ENCODE measurements at places on chromosomes 3 and 15.

GRCh38 chr3:47380601-47381316, at the start of gene PTPN23:
Gene PTPN23, plus strand, starts transcription at chr3:47381021. Its CDS starts 76 bp downstream, at chr3:47381097.
- DNase-seq = peak; percentile 99

DNA sequence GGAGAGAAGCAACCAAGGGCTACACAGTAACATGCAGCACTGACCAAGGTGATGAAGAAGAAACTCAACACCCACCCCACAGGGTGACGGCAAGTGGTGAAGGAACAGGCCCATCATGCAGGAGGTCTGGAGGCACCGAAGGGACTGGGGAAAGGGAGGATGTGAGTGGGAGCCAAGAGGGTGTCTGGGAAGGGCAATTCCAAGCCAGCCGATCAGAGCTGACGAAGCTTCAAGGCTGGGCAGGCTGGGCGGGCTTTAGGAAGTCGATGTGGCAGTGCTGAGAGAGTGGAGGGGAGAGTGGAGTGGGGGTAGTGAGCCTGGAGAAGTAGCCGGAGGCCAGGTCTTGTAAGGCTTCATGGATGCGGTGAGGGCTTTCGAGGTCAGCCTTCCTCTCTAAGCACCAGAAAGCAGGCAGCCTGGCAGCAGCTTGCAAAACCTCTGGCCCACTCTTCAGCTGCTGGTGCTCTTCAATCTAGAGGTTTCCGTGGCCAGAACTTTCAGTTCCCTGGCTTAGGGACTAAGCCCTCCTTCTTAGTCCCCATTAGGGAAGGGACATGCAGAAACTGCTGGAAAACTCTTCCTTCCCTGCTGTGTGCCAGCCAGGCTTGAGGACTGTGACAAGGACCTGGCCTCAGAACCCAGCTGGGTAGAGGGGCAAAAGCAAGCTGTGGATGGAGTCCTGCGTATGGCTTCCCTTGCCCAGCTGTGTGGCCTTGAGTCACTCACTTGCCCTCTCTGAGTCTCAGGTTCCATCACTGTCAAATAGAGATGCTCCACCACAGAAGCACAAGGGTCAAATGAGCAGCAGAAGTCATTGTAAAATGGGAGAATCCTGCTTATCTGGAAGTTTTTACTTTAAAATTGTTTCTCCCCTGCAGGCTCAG, 72.1 kb downstream of the TLE3 start:
- DNase-seq = no peak

GRCh38 chr15:34182942-34183341, 27.0 kb downstream of the KATNBL1 start:
- DNase-seq = no peak

DNA sequence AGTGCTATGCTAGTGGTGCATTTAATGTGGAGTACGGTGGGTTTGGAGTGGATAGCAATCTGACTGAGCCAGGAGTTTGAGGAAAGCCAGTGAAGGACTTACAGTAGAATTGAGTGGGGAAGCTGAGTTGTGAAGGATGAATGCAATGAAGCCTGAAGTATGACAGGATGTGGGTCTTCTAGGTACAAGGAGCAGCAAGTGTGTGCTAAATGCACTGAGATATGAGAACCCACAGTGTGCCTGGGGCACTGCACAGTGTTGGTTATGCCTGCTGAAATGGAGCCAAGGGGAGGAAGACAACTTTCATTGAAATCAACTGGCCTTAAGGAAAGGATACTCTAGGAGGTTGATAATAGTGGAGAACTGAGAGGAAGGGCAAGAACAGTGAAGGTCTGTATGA, 105.5 kb upstream of the MRPL3 start:
- no peak for DNase-seq

DNA sequence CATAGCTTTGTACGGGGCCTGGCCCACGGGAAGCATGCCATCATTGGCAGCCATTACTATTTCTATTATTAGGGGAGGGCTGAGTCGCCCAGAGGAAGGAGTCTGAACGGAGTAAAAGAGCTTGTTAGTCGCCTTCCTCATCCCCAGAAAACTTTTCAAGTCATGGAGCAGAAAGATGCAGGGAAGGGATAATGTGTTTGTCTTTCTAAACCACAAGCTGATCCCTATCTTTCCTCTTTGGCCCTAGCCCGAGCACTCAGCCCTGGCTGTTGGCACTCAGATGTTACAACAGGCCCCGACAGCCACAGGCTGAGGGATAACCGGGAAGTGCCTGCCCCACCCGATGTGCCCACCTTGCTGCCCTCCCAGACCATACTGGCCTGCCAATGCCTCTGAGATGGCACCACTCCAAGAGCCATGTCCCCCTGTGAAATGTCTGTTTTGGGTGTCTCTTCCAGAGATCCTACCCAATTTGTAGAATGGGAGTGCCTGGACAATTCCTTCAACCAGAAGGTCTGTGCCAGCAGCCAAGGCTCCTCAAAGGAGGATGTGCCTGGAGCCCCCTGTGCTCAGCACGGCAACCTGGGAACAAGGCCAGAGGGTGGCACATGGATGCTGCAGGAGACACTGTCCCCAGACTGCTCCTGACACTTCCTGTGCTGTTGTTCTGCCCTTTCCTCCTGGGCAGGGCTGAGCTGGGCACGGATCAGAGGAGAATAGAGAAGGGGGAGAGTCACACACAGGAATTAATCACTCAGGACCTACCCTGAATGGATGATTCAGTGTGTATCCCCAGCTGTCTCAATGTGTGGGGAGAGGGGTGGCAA, 10.8 kb downstream of the PAK6 start:
- no peak for DNase-seq

DNA sequence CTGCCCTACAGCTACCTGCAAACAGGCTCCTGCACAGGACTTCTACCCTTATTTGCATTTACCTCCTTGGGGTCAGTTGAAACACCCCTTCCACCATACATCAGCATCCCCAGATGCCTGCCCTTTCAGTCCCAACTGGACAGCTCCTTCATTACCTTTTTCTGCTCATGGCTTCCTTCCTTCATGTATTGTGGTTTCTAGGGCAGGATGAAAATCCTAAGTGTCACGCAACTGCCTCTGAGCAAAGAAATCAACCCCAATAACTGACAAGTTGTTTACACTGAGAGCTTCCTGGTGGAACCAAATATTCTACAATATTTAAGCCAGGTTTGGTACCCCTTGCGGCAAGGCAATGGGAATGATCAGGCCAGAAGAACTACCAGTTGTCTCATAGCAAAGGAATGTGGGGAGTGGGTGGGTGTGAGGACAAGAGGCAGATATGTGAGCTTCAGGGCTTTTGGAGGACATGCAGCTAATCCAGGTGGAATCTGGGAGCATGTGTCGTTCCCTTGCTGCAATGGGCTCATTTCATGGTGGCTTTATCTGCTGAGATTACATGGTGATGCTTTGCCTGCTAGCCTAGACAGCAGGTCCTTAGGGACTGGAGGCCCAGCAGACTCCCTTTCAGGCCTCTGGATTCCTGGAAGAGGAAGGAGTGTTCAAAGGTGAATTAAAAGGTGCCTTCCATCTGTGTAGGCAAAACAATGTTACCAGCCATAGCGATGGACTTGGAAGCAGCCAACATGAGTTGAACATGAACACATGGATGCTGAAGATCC, 34.9 kb downstream of the PPCDC start:
- no peak for DNase-seq

GRCh38 chr15:95559875-95560394, 770.6 kb upstream of the NR2F2 start:
- no peak for DNase-seq
